ENCODE measurements at places on chromosomes 5 and 9.

DNA sequence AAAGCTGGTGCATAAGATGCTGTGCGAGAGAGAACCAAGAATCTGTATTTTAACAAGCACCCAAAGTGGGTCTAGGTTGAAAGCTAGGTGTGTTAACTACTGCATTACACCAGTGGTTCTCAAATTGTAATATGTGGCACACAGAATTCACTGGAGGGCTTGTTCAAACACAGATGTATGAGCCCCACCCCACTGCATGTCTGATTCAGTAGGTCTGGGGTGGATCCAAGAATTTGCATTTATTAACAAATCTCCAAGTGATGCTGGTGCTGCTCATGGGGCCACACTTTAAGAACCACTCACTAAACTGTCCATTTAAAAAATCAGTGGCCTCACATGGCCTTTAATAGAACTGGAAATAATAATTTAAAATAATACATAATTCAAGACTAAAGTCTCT, 40.4 kb downstream of the LPAR1 start:
- DNase-seq = no peak

DNA sequence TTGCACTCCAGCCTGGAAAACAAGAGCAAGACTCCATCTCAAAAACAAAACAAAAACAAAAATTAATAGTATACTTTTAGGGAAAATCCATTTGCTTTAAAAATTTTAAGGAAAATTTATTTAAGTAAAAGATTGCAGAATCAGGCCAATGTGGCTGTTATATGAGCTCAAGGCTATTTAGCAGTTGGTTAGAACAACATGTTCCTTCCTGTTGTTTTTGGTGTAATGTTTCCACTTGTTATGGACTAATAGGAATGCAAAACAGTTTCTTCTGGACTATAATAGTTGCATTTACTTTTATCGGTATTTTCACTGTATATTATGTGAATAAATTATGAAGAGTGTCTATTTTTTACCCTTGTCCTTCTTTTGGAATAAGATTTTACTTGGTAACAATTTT, 3.0 kb upstream of the CDC42SE2 start:
- DNase-seq = no peak

GRCh38 chr9:450057-450456, 235.4 kb downstream of the DOCK8 start:
- DNase-seq = no peak

GRCh38 chr5:38210676-38211353, 47.5 kb upstream of the EGFLAM start:
- DNase-seq = no peak

- DNase-seq = no peak
These were observed 114.9 kb upstream of the NFIB start for GRCh38 chr9:14428781-14429230.

DNA sequence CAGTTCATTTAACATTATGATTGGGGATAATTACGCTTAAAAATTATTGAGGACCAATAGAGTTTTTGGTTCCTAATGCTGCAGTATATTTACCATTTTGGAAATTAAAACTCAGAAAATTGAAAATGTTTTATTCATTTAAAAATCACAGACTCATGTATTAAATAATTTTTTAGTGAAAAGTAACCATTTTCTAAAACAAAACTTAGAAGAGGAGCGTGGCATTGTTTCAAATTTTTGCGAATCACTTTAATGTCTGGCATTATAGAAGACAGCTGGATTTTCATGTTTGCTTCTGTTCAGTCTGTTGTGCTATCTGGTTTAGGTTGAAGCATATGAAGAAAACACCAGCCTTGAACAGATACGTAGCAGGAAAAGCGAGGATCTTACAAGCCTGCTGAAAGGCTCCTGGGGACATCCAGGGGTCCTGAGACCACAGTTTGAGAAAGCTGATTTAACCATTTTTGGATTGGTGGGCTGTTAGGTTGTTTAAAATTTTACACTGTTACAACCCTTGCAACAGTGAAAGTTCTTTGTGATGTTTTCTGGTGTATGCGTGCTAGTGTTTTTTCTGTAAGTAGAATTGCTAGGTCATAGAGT, 1.6 kb downstream of the ZFYVE16 start:
- no peak for DNase-seq

- DNase-seq = no peak
These were observed 25.3 kb downstream of the GGTA1 start for GRCh38 chr9:121474231-121474947.

DNA sequence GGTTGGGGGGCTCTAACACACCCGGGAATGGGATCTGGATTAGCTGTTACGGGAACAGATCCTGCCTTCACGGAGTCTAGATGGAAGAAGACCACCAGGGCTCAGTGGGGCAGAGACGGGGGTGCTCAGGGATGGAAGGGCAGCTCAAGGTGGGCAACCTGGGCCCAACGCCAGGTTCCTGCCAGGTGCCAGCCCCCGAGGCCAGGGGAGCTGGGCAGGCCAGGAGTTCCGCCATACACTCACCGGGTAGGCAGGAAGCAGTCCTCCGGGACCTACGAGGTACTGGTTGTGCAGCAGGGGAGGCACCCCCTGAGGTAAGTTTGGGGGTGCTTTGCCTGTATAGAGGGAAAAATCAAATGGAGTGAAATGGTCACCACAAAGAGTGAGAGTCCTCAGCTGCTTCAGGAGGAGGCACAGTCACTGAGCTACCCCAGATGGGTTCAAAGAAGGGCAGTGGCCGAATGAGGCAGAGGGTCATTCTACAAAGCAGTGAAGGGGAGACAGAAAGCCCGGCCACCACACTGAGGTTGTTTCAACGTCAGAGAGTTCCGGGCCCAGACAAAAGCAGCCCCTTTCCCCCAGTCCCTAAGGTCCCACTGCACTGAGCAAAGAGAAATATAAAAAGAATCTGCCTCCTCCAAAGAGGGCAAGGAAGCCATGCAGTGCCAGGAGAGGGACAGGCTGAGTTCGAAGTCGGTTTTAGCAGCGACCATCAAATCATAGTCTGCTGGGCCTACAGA, 110.0 kb downstream of the UBE2R2 start:
- DNase-seq = no peak

DNA sequence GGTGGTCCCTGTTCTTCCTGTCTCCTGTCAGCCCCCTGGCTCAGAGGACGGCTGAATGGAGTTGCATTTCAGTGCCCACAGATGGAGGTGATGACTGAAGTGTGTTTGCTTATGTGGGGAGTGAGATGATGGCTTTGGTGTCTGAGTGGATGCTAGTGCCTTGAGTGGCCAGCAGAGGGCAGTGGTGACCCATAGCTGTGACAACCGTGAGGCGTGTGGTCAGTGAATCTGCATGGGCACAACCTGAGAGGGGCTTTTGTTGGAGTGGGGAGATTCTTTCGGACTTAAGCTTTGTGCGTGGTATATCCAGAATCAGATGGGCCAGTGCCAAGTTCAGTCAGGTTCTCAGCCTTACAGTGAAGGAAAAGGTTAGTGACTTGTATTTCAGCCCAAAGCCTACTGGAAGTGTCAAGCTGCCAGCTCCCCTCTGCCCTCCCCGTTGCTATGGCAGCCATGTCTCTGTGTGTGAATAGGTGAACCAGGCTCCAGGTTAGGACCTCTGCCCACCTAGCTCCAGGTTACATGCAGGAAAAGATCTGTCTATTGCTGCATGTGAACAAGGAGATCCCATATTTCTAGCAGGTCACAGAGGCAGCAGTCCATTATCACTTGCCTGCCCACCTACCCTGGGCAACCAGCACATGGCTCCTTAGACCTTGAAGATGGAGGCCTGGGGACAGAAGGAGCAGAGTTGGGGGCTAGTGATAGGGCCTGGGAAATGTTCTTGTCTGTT, 14.7 kb upstream of the CXXC5 start:
- peak; percentile 73 for DNase-seq

GRCh38 chr5:159187719-159188118, 21.6 kb downstream of the RNF145 start:
- no peak for DNase-seq

- DNase-seq = no peak
These were observed 453.9 kb downstream of the NFIB start for GRCh38 chr9:13860019-13860418.

DNA sequence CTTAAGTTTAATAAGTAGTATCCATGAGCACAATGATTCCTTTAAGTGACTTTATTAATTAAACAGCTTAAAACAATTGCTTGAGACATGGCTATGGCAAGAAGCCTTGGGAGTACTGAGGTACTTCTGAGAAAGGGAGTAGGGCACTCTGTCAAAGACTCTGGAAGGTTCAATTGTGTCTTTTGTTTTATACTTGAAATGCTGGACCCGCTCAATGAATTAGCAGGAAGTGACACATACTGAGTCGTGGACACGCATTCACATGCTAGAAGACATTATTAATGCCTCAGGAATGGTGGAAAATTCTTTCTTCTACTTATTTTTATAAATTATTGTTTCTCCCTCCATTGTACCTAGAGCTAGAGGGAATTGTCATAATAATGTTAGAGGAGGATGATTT, 347.3 kb upstream of the ZNF608 start:
- no peak for DNase-seq
